Stimulated activated CD8-positive, alpha-beta memory T cell treated with anti-CD3 and anti-CD28 coated beads, Interleukin-2, amount 100 ng/mL, for 48 hours (primary cell): ENCODE measurements at places on chromosomes 2 and 18.

DNA sequence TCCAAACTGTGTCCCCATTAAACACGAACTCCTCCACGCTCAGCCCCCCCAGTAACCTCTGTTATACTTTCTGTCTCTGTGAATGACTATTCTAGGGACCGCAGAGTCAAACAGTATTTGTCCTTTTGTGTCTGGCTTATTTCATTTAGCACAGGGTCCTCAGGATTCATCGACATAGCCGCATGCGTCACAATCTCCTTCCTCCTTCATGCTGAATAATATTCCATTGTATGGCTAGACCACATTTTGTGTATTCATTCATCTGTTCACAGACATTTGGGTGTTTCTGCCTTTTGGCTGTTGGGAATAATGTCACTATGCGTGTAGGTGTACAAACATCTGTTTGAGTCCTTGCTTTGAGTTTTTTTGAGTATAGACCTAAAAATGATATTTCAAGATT is 80.9 kb downstream of the SH3RF3 start:
- DNase-seq: no peak

GRCh38 chr2:224208007-224208406 is 168.9 kb upstream of the SERPINE2 start:
- DNase-seq: no peak

GRCh38 chr2:179824961-179825360 is 36.5 kb downstream of the ZNF385B start:
- no peak for DNase-seq

DNA sequence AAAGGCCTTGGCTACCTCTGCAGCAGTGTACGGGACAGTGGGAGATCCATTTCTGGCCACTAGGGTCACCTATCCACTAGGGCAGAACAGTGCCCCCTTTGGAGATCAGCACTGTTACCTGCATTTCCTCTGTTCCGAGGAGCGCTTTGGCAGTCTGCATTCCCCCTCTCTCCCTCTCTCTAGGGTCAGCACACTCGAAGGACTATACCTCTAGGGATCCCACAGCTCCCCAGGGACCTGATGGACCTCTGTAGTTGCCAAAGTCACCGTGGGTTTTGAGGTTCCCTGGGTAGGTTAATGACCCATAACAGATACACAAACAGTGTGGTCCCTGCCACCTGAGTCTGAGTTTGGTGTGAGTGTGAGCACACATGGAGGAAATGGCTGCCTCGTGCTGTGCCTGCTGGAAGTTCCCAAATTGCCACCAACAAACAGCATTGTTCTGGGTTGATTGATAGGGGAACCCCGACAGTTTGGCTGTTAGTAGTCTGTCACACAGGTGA is 99.8 kb upstream of the VWC2L start:
- DNase-seq: no peak

DNA sequence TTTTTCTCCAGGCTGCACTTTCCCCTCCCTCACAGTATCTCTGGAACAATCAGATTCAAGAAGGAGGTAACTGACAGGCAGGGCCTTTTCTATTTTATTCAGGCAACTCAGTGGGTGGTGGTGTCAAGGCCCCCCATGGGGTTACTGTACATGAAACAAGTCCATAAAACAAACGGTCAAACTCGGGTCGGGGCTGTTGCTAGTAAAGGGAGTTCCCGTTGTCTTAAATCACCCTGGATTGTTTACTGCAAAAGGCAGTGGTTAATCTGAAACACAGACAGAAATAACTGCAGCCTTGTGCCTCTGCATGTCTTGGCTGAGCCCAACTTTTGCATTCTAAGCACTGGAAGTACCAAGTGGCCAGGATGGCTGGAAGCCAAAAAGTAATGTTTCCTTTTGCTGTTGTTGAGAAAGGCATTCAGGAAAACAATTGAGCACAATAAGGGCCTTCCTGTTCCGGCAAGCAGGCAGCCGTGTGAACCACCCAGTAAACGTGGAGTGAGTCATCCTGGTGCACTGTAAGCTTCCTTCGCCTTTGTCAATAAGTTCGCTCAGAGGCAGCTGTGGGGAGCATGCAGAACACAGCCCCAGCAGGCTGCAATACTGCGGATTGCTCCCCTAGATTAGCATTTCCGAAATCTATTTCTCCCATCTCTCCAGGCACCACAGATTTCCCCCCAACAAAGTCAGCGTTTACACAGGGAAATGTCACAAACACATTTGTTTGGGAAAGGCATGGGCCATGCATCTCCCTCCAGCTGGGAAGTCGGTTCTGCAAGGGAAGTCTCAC is 149.6 kb downstream of the IRS1 start:
- DNase-seq: peak; percentile 3
